Suppressor macrophage treated with lipopolysaccharide for 1 hour (primary cell): ENCODE measurements at places on chromosomes 2 and 18.

DNA sequence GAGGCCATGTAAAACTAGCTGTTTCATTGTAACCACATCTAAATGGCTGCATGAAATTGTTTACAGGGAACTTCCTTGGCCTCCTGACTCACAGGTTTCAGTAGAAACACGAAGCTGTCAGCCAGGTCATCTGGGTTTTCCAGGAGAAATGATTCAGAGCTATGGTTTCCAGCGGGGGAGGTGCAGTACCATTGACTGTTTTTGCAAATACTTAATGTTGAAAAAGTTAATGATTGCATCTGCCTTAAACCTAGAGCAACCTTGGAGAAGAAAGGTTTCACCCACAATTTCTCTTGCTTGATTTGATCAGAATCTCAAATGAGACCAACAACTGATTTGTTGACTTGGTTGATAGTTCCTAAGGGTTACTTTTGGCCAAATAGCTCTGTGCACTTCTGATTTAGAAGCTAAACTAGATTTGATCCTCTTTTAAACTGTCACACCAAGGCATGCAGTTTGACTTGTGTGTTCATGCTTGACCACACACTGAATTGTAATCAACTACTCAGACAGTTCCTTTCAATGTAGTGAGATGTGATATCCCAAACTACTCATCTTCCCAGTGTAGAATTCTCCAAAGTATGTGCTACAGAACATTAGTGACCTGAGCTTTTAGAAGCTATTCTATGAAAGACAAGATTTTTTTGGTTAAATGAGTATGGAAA is 193.5 kb upstream of the CHST9 start:
- DNase-seq = no peak

DNA sequence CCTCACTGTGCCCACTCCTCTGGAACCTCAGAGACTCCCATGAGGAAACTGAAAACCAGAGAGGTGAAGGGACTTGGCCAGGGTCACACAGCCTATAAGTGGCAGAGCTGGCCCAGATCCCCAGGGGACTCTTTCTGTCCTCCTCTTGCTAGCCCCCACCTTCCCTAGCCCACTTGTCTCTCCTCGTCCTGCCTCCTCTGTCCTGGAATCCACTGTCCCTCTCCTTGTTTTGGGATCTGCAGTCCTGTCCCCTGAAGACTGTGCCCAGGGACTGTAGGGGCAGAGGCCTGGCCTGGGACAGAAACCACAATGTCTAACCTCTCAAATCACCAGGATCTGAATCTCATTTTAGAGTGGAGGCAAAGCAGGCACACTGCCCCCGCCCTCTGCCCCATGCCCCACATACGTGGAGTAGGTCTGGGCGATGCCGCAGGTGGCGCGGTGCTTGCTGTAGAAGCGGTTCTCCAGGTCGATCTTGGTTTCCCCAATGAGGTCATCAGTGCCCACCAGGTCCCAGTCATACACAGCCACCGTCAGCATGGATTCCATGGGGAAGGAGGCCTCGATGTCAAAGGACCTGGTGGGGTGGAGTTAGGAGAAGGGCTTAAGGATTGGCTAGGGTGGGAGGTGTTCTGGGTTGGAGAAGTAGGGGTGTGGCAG is 12.5 kb downstream of the OTOF start:
- DNase-seq = no peak

DNA sequence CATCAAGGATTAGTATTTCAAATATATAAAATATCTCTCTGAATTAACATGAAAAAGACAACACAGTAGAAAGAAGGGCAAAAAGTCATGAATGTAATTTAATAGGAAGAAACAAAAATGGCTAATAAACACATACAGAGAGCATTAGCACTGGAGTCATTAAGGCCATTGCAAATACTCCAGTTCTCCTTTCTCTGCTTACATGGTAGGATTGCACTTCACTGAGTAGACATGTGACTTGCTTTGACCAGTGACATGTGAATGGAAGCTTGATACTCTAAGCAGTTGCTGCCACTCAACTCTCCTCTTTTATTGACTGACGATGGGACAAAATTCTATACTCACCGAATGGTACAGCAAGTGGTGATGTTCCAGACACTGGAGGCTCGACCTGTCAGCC is 153.9 kb upstream of the LGALSL start:
- peak; percentile 66 for DNase-seq

DNA sequence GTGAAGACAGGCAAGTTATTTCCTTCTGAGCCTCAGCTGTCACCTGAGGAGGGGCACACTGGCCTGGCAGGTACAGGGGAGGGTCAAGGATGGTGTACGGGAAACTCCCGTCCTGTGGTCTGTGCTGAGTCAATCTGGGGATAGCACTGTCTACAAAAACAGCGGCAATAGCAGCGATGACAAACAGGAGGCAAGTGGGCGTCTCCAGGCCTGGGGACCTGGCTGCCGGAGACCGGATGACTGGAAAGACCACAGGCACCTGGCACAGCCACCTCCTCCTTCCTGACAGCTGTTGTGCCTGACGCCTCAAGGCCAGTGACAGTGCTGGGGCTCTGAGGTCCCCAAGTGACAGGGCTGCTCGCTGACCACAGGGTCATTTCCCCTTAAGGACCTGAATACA is 202.1 kb upstream of the HS6ST1 start:
- peak; percentile 85 for DNase-seq

GRCh38 chr2:43824951-43825493 is 13.6 kb downstream of the ABCG5 start:
- DNase-seq = no peak

DNA sequence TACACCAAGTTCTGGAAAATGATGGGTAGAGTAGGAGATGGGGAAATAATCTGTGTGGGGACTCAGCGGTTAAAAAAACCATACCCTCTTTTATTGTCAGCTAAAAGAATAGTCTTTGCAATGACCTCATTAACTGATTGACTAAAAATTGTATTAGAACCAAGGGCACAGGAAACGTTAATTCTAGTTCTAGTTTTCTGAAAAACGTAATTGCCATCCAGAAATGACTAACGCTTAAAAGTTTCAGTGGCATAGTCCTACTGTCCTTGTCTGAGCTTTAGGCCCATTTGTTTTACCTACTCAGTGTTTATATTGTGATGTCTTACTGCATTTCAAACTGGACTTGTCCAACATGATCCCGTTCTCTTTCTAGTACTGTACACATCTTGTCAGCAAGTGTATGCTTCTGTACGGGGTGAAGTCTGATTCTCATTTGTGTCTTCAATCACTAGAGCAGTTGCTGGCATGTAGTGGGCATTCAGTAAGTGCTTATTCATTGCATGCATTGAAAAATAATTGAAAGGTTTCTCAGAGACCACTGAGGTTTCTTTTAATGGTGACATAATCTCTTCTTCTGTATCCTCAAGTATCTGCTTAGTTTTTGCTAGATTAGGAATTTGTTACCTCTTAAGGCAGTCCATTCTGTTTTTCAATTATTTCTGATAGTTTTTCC is 81.5 kb downstream of the ZNF407 start:
- no peak for DNase-seq

- no peak for DNase-seq
Measured at GRCh38 chr2:15665943-15666460, 74.3 kb downstream of the DDX1 start.

DNA sequence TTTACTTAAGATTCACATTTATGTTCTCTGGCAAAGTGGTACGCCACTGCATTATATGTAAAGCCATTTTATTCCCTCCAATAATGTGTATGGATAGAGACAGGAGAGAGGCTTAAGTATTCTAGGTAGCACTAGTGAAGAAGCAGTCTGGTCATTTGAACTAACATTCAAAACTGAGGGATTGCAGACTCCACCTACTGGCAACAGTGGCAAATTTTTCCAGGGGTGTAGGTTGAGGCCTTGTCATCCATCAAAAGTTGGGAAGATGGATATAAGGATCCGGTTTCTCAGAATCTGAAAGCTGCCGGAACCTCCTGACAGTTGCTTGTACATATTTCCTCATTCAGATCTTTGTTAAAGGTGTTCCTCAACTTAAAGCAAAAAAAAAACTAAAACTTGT is 465.5 kb upstream of the FSHR start:
- no peak for DNase-seq

DNA sequence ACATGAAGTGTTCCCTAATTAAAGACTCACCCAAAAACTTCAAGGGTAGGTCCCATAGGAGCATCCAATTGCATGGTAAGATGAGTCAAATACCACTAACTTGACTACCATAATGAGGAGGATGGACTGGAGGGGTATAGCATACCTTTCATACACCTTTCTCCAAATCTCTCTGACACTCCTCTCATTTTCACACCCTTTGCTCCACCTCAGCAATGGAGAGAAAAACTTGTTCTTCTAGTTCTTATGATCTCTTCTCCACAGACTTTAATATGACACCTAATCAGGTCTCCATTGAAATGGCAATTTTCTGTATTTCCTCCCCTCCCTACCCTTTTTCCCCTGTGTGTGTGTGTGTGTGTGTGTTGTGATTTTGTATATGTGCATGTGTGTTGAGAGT is 41.1 kb upstream of the MAP2 start:
- DNase-seq = no peak

GRCh38 chr2:31802711-31803110 is 208.1 kb downstream of the MEMO1 start:
- DNase-seq = no peak

- no peak for DNase-seq
Measured at GRCh38 chr18:37396971-37397720, 168.5 kb downstream of the CELF4 start.

GRCh38 chr18:73511771-73512503 is 635.7 kb downstream of the FBXO15 start:
- no peak for DNase-seq

GRCh38 chr18:52391810-52392559 is 52.0 kb downstream of the DCC start:
- no peak for DNase-seq

DNA sequence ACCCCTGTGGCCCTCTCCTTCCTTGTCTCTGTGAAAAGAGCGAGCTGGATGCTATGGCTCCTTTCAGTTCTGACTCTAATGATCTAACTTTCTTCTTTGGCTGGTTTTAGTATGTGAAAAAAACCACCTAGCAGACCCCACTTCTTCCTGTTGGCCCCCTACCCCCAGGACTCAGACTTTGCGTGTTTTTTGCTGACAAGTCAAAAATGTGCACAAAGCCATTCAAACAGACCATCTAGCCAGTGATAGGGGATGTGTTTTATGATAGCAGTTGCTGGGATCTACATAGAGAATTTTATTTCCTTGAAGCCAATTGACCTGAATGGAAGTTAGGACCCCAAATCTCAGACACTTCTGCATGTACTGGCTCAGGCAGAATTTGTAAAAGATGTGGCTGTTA is 49.1 kb downstream of the MFSD6 start:
- DNase-seq = no peak

GRCh38 chr2:7971841-7972240 is 710.0 kb upstream of the ID2 start:
- DNase-seq = no peak

GRCh38 chr2:152577579-152577978 is 139.7 kb downstream of the PRPF40A start:
- no peak for DNase-seq

GRCh38 chr18:79528316-79528695 is 132.6 kb downstream of the NFATC1 start:
- DNase-seq = no peak

GRCh38 chr18:23194997-23195957 is 60.0 kb downstream of the CABLES1 start:
- DNase-seq = no peak

DNA sequence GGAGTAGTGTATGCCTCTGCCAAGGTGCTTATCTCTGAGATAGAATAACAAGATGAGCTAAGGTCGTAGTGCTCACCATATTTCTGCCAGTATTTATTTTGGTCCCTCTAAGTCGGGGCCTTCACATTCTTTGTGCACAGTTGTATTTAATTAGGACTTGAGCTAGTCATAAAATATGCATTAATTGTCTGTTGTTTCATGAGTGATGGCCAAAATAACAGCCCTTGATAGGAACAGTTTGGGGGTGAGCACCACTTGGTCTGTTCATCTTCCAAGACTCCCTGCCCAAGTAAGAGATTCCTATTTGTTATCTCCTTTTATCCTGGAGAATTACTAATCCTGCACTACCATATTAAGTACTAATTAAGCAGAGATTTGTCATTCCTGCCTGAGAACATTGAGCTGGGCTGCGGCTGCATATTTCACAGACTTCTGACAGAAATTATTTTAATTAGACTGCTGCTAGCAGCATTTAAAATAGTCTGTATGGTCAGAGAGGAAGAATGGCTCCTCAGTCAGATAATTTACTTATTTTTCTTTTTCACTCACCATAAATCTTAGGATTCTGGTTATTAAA is 435.1 kb downstream of the MTX2 start:
- DNase-seq = no peak

GRCh38 chr2:140348826-140349225 is 1568.6 kb upstream of the NXPH2 start:
- DNase-seq = no peak

DNA sequence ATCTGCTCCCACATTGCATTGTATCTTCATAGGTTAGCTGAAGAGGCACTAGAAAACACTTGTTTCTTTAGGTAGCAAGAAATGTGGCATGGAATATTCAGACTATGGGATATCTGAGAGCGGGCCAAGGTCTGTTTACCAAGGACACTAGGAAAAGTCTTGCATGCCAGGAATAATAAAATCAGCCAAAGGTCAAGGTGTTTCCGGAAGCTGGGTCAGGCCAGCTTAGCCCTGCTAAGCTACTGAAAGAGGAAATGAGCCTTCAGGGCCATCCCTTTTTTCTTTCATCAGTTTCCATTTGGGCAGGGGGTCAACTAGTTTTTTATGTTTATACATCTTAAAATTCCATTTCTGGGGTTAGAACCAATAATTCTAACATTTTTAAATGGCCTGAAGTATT is 101.1 kb downstream of the DPP4 start:
- no peak for DNase-seq

- no peak for DNase-seq
Measured at GRCh38 chr2:164735309-164735919, 106.2 kb downstream of the COBLL1 start.

DNA sequence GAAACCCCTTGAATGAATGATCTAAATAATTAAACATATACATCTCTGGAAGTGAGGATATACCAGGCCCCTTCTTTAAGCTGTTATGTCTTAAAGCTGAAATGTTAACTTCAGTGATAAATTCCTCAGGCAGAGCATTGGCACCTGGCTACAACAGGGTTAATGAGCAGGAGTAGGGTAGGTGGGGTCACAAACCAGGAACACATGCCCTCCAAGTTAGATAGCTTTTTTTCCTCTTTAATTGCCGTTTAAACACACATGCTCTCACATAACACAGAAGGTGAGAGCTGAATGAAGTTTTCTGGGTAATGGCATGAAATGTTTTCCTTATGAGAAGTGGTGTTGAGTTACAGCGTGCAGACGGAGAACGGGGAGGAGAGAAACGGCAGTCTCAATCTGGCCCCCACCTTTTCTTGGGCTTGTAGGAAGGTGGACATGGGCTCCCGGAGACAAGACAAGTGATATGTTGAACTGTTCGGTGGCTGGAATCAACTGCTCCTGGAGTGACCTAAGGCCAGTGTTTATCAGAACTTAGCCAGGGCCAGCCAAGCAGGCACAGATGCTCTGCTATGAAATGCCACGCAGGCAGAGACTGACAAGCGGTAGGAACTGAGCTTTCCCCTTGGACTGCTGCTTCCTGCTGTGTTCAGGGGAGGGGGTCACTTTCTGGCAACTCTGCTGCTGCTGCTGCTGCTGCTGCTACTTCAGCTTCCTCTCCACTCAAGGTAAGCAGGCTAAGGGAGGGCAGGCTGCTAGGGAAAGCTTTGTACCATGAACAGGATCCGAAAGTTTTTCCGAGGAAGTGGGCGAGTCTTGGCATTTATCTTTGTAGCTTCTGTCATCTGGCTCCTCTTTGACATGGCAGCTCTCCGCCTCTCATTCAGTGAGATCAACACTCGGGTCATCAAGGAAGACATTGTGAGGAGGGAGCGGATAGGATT is at the start of gene GALNT5:
Gene GALNT5, plus strand, starts transcription at position 394 of the 941 bp plus-strand sequence. Its CDS starts 378 bp downstream, at position 772.
- DNase-seq = no peak

GRCh38 chr2:211617803-211618202 is 920.8 kb downstream of the ERBB4 start:
- DNase-seq = no peak

- no peak for DNase-seq
Measured at GRCh38 chr2:241914542-241914941, 45.0 kb downstream of the RTP5 start.
